ENCODE measurements at places on chromosomes 2 and 18. TPM values are rescaled to one million over a fixed set of nuclear protein-coding genes. Genes with fewer than 3 reads are reported as not detected.

GRCh38 chr2:203887677-203888076 is 20.1 kb downstream of the CTLA4 start:
- H3K4me3 ChIP-seq, result no peak overlapping the region
- no peak for DNase-seq
- H3K27ac ChIP-seq, result no peak overlapping the region
- no peaks in the 10 kb centered on the region for H3K27me3 ChIP-seq
- H3K4me1 ChIP-seq, result no peaks in the 10 kb centered on the region
- no peaks in the 10 kb centered on the region for H3K36me3 ChIP-seq

- no peaks in the 10 kb centered on the region for H3K4me1 ChIP-seq
- H3K36me3 ChIP-seq, result peaks cover 3% of the 10 kb centered on the region
- H3K27me3 ChIP-seq, result no peaks in the 10 kb centered on the region
These were observed 57.0 kb downstream of the ZNF519 start for GRCh38 chr18:14075196-14075595.

NLRC4 gene
- total RNA-seq, result 3.9 TPM

HOXD10 gene
- 15.5 TPM for total RNA-seq

DCDC2C gene
- 1.3 TPM for total RNA-seq

CNRIP1 gene
- total RNA-seq, result 36.6 TPM

CCDC178 gene
- 1.5 TPM for total RNA-seq

Data from spinal cord (tissue), 10 donors.